ENCODE measurements at places on chromosomes 16 and 17.
A peak's percentile ranks its signal among the peaks of the same experiment; 100 is the strongest.

GRCh38 chr17:64024215-64024654 is 3.8 kb upstream of the ICAM2 start:
- no peak for DNase-seq

- no peak for DNase-seq
Observed at GRCh38 chr16:13680021-13680889, 239.7 kb upstream of the ERCC4 start.

DNA sequence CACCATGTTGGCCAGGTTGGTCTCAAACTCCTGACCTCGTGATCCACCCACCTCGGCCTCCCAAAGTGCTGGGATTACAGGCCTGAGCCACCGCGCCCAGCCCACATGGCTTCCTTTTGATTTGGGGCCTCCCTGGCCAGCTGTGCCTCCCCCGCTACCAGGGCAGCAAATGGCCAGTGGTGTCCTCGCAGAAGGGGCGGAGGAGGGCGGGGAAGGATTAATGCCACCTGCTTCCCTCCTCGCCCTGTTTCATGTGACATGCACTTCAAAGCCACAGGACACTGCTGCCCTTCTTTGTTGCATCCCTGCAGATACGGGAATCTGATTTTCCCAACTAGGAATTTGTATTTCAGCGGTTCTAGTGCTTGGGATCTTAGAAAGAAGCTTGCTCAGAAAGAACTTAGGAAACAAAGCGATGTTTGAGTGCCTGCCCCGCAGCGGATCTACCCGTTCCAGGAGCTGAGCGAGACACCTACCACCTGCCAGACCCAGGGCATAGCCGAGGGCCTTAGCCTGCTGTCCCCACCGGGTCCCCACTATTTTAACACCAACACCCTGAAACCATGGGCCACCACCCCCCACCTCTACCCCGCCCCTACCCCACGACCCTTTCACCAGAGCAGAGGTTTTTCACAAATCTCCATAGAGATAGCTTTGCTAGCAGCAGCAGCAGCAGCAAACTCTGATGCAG is 37.7 kb upstream of the CCDC182 start:
- DNase-seq = peak; percentile 72

DNA sequence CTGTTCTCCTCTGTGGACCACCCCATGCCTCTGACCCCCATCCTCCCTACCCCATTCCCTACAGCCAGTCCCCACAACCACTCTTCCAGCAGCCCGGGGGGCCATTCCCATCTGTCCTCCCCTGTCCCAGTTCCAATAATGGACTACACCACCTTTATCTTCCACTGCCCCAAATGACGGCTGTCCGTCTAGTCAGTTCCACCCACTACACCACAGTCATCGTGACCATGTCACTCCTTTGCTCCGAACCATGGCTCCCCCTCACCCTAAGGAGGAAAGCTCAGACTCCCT is 15.3 kb downstream of the PDP2 start:
- DNase-seq = no peak

DNA sequence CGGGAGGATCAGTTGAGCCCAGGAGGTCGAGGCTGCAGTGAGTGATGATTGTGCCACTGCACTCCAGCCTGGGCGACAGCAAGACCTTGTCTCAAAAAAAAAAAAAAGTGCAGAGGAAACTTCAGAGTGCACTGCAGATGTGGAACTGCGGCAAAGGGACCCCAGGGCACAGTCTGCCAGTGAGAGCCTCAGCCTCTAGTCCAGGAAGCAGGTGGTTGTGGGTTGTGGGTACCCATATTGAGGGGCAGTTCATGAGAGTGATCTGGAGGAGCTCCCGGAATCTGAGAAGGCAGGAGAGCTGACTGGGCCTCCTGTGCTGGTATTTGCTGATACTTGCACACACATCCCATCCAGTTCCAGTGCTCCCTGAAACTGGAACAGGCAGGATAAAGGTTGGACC is 13.1 kb downstream of the FOXN1 start:
- no peak for DNase-seq

DNA sequence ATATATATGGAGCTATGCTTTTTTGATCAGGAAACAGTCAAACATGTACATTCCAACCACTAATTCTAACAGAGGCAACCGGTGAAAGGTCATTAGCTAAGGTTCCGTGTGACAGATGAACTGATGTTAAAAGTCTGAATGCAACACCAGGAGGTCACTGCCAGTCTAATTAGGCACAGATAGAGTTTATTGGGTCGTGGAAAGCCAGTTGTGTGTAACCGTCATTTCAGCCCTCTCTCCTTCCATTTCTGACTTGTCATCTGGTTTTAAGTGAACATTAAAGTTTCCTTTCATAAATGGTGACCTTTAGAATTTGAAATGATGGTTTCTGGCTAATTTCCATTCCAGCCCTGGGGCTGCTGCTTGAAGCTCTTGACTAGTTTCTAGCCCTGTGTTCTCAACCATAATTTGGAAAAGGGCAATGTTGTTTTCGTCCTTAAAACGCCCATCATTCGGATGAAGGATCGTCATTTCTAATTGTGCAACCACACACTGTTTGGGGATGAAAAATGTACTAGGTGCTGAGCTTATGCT is 23.9 kb downstream of the CACNG3 start:
- DNase-seq = no peak

DNA sequence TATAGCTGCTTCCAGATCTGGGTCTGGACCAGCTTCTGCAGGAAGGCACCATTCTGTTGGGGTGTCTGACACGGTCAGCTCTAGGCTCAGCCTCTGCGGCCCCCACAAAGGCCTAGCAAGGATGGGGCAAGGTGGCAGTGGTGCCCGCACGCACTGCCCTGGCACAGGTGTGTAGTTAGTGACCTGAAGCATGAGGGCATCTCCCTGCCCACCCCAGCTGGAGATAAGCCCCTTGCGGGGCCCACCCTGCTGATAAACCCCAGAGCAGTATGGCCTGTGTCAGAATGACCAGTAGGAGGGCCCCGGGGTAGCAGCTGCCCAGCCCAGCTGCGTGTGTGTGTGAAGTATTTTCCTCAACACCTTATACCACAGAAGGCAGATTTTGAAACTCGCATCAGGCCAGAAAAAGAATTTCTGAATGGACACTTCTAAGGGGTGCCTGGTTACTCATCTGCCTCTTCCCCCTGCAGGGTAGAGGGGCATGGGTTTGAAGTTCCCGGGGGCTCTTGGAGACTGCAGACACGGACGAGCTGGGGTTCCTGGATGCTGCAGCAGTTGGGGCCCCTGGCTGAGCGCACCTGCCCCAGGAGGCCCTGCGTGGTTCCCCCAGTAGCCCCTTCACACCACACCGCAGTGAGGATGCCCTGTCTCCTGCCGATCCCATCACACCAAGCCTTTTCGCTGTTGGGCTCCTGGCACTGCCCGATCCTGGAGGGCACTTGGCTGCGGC is 4.5 kb downstream of the ARHGDIA start:
- no peak for DNase-seq

GRCh38 chr17:42989141-42989540 is 8.8 kb downstream of the RUNDC1 start:
- no peak for DNase-seq

- no peak for DNase-seq
Observed at GRCh38 chr16:53374800-53375199, 59.5 kb upstream of the RBL2 start.

- DNase-seq = peak; percentile 81
Observed at GRCh38 chr17:50190603-50191358, 10.7 kb downstream of the COL1A1 start.

GRCh38 chr17:17681187-17681743 is at the start of gene RAI1:
Gene RAI1, plus strand, starts transcription at chr17:17681458. Its CDS starts 111,491 bp downstream, at chr17:17792949.
- peak; percentile 94 for DNase-seq

DNA sequence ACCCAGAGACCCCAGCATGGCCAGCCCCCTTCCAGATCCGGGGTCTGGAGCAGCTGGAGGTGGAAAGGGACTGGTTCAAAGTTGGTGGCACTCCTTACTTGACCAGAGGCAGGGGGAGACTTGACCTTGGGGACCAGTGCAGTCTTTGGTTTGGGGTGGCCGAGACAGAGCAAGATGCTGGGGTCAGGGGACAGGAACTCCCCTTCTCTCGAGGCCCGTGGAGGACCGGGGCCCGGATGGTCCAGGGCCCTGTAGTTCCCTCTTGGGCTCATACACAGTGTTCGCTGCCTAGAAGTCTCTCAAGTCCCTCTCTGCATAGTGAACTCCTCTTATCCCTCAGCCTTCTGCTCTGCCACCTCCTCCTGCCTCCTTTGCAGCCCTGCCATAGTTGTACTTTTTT is 601 bp upstream of the PRSS33 start:
- DNase-seq = no peak

- no peak for DNase-seq
Observed at GRCh38 chr17:3990386-3991127, 26.3 kb upstream of the ATP2A3 start.

DNA sequence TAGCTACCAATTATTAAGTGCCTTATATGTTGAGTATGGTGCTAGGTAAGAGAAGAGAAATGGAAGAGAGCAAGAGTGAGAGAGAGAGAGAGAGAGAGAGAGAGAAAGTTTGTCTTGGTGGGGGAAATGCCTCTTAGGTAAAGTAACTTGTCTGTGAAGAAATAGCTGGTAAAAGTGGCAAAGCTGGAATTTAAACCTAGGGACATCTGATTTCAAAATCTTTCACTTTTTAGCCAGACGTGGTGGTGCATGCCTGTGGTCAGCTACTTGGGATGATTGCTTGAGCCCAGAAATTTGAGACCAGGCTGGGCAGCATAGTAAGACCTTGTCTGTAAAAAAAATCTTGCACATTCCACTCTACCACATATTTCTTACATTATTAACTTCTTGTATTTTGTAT is 23.0 kb upstream of the CDR2 start:
- no peak for DNase-seq

GRCh38 chr16:82943371-82943770 is 316.6 kb downstream of the CDH13 start:
- no peak for DNase-seq

DNA sequence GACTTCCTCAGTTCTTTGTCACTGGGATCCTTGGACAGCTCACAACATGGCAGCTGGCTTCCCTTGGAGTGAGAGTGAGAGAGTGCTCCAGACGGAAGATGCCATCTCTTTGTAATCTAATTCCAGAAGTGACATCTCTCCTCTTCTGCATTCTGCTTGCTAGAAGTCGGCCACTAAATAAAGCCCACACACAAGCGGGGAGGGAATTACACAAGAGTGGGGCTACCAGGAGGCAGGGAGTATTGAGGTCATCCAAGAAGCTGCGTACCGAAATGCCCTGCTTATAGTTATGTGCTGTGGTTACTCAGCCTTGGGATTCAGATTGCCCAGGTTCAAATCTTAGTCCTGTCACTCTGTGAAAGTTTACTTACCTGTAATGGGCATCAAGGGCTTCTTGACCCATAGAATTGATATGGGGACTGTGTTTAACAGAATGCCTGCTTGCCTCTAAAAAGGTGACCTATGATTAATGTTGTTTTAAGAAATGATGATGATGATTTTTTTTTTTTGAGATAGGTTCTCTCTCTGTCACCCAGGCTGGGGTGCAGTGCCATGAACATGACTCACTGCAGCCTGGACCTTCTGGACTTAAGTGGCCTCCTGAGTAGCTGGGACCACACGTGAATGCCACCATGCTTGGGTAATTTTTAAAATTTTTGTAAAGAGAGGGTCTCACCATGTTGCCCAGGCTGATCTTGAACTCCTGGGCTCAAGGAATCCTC is 120.9 kb upstream of the HS3ST2 start:
- DNase-seq = peak; percentile 21

DNA sequence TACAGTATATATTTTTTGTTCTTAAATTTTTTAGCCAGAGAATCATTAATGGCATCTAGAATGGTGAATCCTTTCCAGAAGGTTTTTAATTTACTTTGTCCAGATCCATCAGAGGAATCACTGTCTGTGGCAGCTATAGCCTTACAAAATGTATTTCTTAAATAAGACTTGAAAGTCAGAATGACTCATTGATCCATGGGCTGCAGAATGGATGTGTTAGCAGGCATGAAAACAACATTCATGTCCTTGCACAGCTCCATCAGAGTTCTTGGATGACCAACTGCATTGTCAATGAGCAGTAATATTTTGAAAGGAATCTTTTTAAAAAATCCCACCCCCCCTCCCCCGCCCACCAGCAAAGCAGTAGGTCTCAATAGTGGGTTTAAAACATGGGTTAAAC is 51.4 kb downstream of the CACNG1 start:
- no peak for DNase-seq

DNA sequence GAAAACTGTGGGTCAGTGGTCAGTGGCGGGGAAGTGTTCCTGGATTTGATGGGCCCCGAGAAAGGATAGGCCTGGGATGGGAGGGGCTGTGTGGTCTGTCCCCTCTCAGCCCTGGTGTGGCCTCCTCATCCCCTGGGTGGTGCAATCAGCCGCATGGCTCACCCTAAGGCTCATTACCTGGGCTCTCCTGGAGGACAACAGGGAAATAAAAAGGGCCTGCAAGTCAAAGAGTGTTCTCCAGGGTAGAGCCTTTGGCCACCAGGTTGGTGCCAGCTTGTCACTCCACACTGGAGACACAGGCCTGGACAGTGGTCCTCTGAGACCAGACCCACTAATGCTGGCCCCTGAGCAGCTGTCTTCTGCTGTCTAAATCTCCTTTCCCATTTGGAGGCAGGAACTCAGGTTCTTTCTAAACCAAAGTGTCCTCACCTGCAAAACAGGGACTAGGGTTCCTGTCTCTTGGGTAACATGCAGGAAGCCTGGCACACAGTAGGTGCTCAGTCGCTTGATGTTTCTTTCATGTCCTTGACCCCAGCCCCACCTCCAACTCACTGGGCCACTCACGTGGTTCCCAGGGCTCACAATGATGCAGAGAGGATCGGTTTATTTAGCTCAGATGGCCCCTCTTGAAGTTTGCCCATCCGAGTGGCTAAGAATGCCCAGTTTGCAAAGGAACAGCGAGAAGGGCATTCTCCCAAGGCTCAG is 2.4 kb downstream of the NDRG4 start:
- no peak for DNase-seq

GRCh38 chr16:61831351-61831917 is 204.8 kb downstream of the CDH8 start:
- peak; percentile 49 for DNase-seq

GRCh38 chr16:4351880-4352279 is 759 bp upstream of the PAM16 start:
- DNase-seq = no peak

DNA sequence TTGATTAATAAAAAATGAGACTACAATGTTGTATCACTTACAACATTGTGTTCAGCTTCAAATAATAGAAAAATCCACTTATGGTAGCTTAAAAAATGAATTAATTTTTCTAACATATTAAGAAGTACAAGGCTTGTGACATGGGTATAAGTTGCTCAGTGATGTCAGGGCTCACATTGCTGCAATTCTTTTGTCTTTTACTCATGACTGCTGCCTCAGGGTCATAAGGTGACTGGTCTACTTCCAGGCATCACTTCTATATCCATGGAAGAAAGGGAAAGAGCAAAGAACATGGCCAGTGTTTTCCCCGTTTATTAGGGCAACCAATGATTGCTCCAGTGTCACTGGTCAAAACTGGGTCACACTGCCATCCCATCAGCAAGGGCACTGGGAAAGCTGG is 295.3 kb downstream of the MAP2K4 start:
- DNase-seq = no peak

- no peak for DNase-seq
Observed at GRCh38 chr17:72177738-72178137, 56.9 kb downstream of the SOX9 start.
